ENCODE measurements at places on chromosomes 16 and 17.

GRCh38 chr17:72967977-72968585, 124.4 kb downstream of the SLC39A11 start:
- DNase-seq, result no peak

- peak; percentile 37 for DNase-seq
Measured at GRCh38 chr17:49003557-49004511, 6.6 kb downstream of the IGF2BP1 start.

DNA sequence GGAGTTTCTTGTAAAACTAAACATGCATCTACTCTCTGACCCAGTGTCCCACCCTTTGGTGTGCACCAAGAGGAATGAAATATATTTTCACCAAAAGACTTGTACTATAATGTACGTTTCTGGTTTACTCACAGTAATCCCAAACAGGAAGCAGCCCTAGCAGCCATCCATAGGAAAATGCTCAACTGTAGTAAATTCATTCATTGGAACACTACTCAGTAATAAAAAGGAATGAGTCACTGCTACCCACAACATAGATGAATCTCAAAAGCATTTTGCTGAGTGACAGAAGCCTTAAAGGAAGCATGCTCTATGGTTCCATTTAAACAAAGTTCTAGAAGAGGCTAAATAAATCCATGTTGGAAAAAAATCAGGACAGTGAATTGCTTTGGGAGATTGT, 37.6 kb upstream of the DHRS7B start:
- DNase-seq, result no peak

- DNase-seq, result no peak
Measured at GRCh38 chr16:62596125-62596524, 559.9 kb upstream of the CDH8 start.

DNA sequence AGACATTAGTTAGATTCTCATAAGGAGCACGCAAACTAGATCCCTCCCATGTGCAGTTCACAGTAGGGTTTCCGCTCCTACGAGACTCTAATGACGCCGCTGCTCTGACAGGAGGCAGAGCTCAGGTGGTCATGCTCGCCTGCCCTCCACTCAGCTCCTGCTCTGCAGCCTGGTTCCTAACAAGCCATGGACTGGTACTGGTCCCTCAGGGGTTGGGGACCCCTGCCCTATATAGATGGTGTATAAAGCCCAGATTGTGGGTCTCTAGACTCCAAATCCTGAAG, 52.1 kb upstream of the LYRM9 start:
- DNase-seq, result no peak

- peak; percentile 95 for DNase-seq
Measured at GRCh38 chr16:67191995-67192681, at the start of gene E2F4. E2F4 (plus strand) TSS chr16:67192155; CDS start chr16:67192228, 73 bp downstream.

DNA sequence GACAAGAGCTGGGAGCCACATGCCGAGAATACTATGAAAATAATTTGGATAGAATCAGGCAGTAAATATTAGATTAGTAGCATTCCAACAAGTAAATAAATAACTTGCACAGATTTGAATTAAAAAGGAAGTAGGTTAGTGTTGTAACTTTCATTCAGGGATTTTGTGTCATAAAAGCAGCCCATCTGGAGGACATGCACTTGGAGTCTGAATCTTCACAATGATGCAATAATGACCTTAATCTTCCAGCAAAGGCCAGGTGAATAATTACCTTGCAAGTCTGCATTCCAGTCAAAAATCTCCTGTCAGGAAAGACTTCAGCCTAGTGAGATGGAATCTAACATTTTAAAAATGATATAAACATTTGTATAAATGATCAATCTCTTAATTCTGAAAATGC, 518.1 kb downstream of the KCNJ2 start:
- DNase-seq, result no peak

- peak; percentile 63 for DNase-seq
Measured at GRCh38 chr17:28347261-28347891, 10.0 kb downstream of the POLDIP2 start.

GRCh38 chr16:88340755-88341150, 42.0 kb upstream of the ZNF469 start:
- no peak for DNase-seq

- peak; percentile 5 for DNase-seq
Measured at GRCh38 chr16:72291531-72291981, 119.6 kb upstream of the PMFBP1 start.

DNA sequence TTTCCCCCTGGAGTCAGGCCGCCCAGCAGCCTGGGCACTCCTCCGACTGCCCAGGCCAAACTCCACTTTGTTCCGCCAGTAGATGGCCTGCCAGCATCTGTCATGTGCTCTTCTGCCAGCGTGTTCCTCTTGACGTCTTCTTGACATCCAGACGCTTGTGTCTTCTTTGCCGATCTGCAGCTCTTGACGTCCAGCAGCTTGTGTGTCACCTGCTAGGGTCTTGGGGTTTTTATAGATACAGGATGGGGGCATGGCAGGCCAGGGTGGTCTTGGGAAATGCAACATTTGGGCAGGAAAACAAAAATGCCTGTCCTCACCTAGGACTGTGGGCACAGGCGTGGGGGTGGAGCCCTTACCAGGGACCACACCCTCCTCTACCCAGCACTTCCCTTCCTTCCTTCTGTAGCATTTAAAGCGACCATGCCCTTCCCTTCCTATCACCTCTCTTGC, 88.7 kb downstream of the BMERB1 start:
- DNase-seq, result no peak

GRCh38 chr17:77072670-77073069, 68.1 kb upstream of the SEC14L1 start:
- DNase-seq, result no peak

- DNase-seq, result no peak
Measured at GRCh38 chr16:86375851-86376250, 134.5 kb upstream of the FOXF1 start.

DNA sequence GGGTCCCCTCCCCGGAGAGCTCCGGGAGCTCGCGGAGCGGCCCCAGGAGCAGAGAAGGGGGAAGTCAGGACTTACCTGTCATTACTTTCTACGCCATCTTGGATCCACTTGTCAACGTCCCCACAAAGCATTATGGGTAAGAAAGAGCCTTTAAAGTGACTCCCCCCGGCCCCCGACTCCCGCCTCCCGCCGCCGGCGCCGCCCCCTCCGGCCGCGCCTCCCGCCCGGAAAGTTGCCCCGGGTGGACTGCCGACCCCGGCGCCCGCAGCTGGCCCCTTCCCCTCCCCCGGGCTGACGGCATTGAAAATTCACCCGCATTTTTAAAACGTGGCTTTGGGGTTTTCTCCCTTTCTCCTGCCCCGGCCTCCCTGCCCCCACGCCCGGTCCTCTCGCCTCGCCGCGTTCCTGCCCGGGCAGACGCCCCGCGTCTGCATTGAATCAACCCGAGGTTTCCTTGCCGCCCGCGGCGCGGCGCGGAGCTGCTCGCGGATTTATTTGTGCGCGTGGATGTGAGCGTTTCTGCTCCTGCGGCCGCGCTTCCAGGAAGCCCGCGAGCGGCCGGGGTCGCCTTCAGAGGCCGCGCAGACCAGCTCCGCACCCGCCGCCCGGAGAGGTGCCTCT, at the start of gene HELZ:
Gene HELZ, minus strand, starts transcription at position 124 of the 621 bp plus-strand sequence. CDS start 26,392 bp downstream, outside the sequence.
- DNase-seq, result peak; percentile 83

GRCh38 chr16:85232369-85233142, 120.3 kb upstream of the CIBAR2 start:
- DNase-seq, result no peak

- DNase-seq, result no peak
Measured at GRCh38 chr17:37610971-37611370, 1.8 kb upstream of the SYNRG start.

DNA sequence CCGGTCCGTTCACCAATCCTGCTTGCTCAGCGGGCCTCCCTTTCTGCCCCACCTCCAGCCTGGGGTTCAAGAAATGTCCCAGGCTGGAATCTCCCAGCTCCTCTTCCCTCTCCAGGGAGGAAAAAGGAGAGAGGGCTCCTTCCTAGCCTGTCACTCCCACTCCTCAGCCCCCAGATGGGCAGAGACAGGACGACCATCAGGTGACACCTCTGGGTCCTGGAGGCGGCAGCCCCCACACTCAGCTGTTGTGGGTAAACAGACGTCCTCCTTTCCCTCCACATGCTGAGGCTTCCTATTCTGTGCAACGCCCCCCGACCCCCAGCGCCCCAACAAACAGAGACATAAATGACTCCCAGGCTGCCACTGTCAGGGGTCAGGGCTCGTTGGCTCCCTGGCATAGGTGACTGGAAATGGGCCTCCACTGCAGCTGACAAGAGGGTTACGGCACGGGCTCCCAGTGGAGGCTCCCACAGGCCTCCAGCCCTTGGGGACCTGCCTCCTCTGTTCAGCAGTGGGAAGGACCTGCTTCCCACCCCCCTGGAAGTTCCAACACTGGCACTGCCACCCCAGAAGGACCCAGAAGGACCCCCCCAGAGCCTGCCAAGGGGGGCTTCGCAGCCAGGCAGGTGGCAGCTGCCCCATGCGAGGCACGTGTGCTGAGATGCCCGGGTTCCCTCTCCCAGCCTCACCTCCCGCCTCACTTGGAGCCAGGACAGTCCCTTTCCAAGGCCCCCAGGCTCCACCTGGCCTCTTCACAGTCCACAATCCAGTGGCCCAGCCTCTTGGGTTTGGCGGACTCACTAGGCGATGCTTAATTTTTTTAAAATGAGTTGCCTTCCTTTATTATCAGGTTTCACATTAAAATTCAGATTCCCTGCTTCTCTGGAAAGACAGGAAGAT, 232.3 kb downstream of the KATNIP start:
- DNase-seq, result no peak

DNA sequence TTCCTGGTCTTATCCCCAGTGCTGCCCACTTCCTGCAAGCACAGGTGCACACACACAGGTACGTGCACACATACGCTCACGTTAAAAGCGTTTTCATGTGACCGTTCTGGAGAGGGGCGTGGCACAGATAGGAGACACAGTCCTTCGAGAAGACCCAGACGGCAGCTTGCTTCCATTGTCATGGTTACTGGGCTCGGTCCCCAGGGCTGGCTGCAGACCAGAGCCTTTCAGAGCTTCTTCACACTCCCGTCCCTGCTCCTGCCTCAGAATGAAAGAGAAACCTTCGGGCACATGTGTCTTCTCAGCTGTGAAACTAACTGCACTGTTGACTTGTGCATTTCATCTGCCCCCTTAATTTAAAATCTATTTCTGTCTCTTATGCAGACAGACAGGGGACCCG, 154.2 kb downstream of the PITPNC1 start:
- no peak for DNase-seq

DNA sequence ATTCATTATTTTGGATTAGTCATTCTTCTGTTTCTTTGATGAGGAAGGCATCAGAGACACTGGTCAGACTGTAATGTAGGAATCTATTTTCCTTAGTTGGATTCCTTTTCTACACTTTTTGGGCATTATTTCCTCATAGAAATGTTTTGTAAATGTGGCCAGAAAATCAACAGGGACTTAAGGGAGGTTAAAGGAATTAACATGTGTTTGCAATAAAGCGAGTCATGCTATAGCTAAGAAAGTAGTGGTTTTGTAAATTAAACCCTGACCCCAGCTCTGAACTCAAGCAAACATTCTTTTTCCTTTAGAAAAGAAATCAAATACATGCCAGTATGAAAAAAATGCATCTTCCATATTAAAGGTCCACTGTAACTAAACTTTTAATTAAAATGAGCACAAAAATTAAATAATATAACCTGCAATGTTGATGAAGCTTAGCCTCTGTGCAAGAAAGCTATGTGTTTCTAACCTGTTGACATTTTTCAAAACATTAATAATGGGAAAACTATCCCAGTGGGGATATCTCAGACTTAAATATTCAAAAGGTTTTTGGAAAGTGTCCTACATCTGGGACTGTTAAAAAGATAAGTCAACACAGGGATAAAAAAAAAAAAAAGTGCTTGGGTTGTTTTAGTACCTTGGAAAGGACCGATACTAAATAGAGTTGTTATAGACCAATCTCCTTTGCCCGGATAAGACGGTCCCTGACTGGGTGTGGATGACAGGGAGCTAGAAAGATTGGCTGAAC, 428.0 kb downstream of the CA10 start:
- no peak for DNase-seq

GRCh38 chr16:85798901-85799496, 345 bp downstream of the EMC8 start:
- peak; percentile 41 for DNase-seq

DNA sequence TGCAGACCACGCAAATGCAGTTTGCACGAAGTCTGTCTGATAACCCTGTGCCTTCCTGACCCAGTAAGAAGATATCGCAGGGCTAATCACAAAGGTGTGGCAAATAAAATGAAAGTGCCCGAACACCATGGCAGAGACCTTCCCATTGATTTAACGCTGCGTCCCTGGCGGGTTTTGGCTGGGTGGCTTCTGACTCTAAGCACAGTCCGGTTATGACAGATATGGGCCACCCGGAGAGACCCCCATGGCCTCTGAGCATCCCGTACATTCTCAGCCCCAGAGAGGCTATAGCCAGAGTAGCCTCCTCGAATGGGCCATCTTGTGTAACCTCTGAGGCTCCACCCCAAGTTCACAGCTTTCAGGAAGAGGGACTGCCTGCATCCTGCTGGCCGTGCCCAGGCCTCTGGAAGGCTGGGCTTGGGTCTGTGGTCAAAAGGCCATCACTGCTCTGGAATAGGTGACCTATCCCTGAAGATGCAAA, 5.5 kb downstream of the FOXC2 start:
- DNase-seq, result no peak

DNA sequence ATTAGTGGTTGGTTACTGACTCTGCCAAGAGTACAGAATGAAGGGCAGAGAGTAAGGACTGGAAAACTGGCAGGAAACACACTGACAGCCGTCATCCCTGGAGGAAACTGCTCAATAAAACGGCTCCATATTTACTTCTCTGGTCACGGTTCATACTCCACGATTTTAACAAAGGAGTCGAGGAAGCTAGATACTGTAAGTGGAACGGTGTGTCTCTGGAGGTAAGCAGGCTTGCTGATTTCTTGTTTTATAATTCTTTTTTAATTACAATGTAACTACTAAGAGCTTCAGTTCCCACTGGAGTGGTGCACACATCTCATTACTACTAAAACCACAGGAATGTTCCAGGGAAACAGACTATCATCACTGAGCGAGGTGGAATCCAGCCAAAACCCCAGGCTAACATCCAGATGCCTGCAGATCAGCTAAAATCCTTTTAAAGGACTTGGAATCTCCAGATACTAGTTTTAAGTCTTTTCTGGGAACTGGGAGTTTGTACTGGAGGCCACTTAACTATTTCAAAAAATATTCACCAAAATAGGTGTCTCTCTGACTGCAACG, 17.8 kb downstream of the SERPINF1 start:
- no peak for DNase-seq

- no peak for DNase-seq
Measured at GRCh38 chr16:75225678-75226515, 7.1 kb downstream of the CTRB1 start.

- DNase-seq, result no peak
Measured at GRCh38 chr16:70573451-70574121, 50.0 kb downstream of the SF3B3 start.

DNA sequence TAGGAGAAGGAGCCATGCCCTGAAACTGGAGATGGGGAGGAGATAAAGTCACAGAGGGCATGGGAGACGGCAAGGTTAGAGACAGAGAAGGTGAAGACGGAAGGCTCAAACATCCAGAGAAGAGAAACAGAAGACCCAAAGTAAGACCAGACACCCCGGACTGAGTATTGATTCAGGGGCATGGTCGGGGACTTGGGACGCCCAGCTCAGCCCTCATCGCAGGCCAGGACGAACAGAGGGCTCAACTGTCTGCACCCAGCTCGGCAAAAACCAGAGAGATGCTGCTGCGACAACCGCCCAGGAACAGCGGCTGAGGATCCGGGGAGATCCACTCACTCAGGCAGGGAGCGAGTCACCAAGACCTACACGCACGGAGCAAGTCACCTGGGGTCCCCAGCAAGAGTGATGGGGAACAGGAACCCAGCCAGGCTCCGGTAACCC, 999 bp downstream of the XYLT1 start:
- no peak for DNase-seq

GRCh38 chr17:14156689-14157088, 80.0 kb downstream of the CDRT15 start:
- no peak for DNase-seq

GRCh38 chr17:77374170-77374936, 233.6 kb downstream of the SEC14L1 start:
- no peak for DNase-seq
